PC-9 (cell line): ENCODE measurements at places on chromosomes 12 and 14. TPM values are rescaled to one million over a fixed set of nuclear protein-coding genes. Genes with fewer than 3 reads are reported as not detected.

The SIX1 gene
- 8.1 and 9.4 TPM in 2 replicates for total RNA-seq

DNA sequence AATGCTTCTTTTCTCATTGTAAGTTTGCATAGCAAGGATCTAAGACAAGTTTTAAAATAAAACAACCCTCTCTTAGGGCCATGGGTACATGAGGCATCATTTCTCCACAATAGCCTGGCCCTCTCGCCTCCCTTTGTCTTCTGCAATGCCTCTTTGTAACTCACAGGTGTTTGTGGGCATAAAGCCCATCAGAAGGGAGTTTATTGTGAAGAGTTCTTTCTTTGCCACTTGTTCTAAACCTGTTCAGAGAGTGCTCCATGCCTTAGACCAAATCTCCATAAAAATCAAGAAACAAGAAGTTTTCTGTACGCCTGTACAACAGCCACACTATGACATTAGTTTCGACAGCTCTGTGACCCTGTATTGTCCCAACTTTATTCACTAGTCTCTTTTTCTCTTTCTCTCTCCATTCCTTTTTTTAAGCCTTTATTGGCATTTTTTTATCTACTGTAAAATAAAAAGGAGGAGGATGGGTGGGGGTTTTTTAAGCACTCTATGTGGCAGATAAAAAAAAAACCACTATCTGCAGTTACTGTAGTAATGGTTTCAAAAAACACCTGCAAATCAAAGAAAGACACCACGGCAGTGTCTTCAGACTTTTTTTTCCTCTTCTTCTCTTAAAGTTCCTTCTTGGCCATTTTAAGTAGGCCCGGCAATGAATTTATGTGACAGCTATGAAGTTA, 1.6 kb downstream of the C12orf42 start:
- H3K4me3 ChIP-seq, result no peak overlapping the region
- no peak for DNase-seq
- no peaks in the 10 kb centered on the region for H3K36me3 ChIP-seq
- H3K4me1 ChIP-seq, result no peaks in the 10 kb centered on the region
- H3K27me3 ChIP-seq, result no peaks in the 10 kb centered on the region

The RIN3 gene
- 13.4 and 14.8 TPM in 2 replicates for total RNA-seq

DNA sequence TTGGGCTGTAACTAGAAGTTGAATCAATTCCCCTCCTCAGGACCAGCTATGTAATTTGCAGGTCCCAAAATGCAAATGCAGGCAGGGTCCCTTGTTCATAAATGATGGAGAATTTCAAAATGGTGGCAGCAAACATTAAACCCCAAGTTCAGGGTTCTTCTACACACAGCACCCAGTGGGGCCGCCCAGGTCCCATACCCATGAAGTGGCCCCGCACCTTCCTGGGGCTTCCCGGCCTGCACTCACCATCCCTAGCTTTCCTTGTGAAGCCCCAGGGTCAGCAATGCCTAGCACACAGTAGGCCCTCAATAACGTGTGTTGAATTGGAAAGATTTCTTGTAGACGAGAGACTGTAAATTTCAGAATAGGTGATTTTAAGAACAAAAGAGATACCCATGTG, 76.0 kb downstream of the NTF3 start:
- H3K27me3 ChIP-seq, result peaks cover 70% of the 10 kb centered on the region
- no peak for DNase-seq
- H3K36me3 ChIP-seq, result no peaks in the 10 kb centered on the region
- no peak overlapping the region for H3K27ac ChIP-seq
- no peak overlapping the region for H3K4me3 ChIP-seq
- no peaks in the 10 kb centered on the region for H3K4me1 ChIP-seq
